Left kidney (tissue), 8 donors: ENCODE measurements at places on chromosomes 11 and 22. TPM values are rescaled to one million over a fixed set of nuclear protein-coding genes. Genes with fewer than 3 reads are reported as not detected.

DNA sequence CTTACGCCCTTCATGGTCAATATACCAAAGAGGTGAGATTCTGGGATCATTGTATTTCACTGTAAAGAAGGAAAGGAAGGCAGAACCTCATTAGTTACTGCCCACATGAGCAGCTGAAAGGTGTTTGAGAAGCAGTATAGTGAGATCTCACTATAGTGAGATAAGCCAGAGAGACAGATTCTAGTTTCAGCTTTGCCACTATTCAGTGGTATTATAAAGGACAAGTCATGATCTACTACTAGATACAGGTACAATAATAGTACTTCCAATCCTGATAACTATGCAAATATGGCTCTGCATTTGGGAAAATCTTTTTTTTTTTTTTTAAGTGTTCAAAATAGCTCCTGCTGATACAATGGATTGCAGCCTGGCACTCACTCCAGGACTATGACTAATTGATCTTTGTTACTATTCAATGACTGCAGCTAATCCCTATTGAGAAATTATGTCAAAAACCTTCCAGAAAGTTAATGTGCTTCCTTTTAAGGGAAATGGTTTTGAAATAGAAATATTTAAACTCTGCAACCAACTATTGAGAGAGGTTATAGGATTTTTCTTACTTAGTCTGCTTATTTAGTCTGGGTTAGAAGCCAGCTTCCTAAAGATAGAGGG, 8.3 kb upstream of the DLAT start:
- DNase-seq = no peak

DNA sequence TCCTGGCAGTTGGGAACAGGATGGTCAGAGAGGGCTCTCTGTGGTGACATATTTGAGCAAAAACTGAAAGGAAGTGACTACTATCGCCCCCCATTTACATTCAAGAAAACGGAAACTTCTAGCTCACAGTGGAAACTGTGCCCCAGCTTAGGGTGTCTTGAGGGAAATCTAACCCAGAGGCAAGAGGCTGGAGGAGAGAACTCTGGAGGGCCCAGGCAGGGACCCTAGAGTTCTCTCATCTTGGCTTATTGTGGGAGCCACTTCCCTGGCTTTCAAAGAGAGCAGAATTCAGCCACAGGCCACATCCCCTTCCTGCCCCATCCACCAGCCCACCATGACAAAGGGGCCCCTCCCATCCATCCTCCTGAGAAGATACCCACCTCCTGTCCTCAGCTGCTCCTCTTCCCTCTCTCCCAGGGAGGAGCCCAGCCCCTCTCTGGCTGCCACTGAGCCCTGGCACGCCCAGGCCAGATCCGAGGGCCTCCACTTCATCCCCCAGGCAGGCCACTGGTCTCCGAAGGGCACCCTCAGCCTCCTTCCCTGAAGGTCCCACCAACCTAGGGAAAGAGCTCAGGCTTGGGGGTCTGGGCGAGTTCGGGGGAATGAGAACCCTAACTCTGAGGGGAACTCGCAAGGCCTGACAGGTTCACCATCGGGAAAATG, 1.6 kb upstream of the TMPRSS13 start:
- DNase-seq = no peak

DNA sequence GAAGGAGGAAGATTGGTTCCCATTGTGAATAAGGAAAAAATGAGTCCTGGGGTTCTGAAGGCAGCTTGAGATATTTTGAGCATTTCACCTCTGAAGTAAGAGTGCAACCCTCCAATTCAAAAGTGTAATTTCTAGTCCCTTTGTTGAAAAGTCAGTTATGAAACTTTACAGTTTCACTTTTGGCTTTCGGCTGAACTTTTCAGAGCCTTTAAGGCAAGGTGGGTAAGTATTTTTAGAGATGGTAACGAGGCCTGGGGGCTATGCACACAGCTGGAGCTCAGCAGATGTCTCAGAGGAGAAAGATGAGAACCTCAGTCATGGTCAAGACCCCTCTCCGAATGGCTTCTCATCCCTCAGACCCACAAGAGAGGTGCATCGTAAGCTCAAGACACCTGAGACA, 267.6 kb downstream of the KIRREL3 start:
- no peak for DNase-seq

DNA sequence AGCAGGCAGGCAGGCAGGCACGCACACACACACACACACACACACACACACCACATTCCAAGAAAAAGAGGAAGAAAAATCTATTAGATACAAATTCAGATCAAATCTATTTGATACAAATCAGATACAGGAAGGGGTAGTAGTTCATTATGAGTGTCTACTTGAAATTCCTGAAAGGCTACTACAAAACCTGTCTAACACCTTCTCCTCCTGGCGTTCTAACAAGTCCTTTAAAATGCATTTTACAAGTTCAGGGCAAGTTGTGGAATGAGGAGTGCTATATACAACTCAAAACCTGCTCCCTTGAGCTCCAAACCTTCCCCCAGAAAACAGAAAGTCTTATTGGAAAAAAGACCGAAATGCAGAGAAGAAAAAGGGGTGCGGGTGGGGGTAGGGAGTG, 476 bp downstream of the ARHGAP32 start:
- DNase-seq = no peak

Gene KCNQ1OT1
- polyA plus RNA-seq = 2.8 TPM
